ENCODE measurements at places on chromosomes 16 and 17. TPM values are rescaled to one million over a fixed set of nuclear protein-coding genes. Genes with fewer than 3 reads are reported as not detected.

DNA sequence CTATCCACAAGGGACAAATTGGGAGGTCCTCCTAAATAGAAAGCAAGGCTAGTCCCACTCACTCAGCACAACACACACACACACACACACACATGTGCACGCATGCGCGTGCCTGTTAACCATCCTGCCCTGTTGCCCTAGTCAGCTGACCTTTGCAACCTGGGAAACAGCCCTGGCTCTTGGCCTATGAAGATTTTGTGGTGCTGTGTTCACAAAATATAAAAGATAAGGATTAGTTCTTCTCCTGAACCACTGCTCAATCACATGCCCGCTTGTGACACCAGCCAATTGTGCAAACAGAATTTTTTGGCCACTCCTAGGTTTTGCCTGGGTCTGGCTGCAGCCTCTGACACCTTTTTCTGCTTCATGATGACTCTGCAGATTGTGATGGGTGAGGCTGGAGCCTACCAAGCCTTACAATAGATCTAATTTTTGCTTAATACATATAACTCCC lies 3.3 kb upstream of the CES1 start:
- H3K27me3 ChIP-seq, result no peaks in the 10 kb centered on the region
- H3K4me3 ChIP-seq, result no peak overlapping the region
- no peak for DNase-seq
- no peaks in the 10 kb centered on the region for H3K4me1 ChIP-seq

DNA sequence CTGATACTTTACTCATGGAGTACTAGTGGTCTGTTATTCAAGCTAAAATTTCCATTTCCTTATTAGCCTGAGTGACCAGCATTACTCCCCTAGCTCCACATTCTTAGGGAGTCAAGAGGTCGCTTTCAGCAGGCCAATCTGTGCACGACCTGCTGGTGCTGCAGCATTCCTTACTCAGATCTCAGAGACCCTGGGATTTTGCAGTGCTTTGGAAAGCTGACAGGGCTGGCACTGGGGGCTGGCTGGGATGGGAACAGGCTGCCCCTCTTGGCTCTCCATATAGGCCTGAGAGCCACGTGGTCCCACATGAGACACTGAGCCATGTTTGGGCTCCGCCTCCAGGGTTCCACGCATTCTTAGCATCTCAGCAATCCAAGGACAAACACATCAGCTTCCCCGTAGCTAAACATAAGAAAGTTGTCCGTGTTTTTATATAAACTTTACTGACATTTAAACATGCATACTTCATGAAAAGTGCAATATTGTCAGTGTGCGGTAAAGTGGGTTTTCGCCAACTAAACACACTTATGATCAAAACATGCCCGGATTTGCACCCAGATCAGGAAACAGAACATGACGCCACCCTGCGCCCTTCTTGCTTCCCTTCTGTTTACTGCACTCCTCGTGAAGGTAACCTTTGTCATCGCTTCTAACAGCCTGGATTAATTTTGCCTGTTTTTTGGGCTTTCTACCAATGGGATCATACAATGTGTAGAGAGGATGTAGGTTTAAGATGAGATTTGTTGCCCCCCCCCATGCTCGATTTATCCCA lies 254.5 kb upstream of the CACNG5 start:
- peaks cover 3% of the 10 kb centered on the region for H3K27me3 ChIP-seq
- no peak for DNase-seq
- H3K4me1 ChIP-seq, result peaks cover 9% of the 10 kb centered on the region
- no peaks in the 10 kb centered on the region for H3K36me3 ChIP-seq

- no peak overlapping the region for H3K4me3 ChIP-seq
- H3K4me1 ChIP-seq, result no peaks in the 10 kb centered on the region
- no peak overlapping the region for H3K27ac ChIP-seq
Observed at GRCh38 chr16:15587152-15587825, 55.7 kb downstream of the MARF1 start.

- peaks cover 3% of the 10 kb centered on the region for H3K27me3 ChIP-seq
- no peaks in the 10 kb centered on the region for H3K36me3 ChIP-seq
- H3K4me1 ChIP-seq, result peaks cover 12% of the 10 kb centered on the region
- no peak overlapping the region for H3K27ac ChIP-seq
Observed at GRCh38 chr17:14321980-14322776, 21.3 kb downstream of the HS3ST3B1 start.

The SLC25A10 gene
- total RNA-seq, result 60.8 TPM

The AHSP gene
- total RNA-seq, result not detected

Measured in glutamatergic neuron (in vitro differentiated cells).